ENCODE measurements at places on chromosomes 5 and 9.

DNA sequence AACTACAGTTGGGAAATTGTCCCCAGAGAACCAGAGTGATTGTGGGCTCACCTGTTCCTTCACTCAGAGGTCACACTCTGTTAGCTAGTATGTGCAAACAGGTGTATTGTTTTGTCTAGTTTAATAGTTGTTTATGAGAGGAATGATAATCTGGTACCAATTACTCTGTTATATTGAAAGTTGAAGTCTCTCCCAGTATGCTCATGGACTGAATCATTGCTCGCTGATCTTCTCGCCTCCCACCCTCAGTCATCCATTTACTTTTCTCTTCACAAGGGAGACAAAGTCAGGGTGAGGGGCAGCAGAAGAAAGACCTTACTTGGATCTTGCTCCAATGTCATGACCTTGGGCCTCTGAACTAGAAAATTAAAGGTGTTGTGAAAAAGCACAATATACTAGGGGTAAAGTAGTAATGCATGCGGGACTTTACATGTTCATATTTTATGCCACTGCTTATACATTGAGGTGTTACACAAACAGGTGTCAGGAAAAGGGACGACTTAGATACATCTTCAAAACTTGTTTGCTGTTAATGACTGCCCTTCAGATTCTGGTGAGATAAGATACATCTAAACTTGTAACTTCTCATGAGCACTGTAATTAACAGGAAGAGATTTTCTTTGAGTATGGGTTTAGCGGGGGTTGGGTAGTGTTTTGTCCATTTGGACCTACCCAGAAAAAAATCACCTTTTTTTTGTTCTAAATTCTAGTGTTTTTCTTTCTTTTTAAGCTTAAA lies 36.9 kb downstream of the LNPEP start:
- no peak for DNase-seq

GRCh38 chr9:101620452-101620851 lies 25.7 kb upstream of the PPP3R2 start:
- DNase-seq, result no peak

- no peak for DNase-seq
Observed at GRCh38 chr5:131068893-131069643, 96.0 kb downstream of the HINT1 start.

GRCh38 chr5:102231693-102232619 lies 64.1 kb downstream of the SLCO4C1 start:
- DNase-seq, result no peak
